ENCODE measurements at places on chromosomes 5 and 9.

DNA sequence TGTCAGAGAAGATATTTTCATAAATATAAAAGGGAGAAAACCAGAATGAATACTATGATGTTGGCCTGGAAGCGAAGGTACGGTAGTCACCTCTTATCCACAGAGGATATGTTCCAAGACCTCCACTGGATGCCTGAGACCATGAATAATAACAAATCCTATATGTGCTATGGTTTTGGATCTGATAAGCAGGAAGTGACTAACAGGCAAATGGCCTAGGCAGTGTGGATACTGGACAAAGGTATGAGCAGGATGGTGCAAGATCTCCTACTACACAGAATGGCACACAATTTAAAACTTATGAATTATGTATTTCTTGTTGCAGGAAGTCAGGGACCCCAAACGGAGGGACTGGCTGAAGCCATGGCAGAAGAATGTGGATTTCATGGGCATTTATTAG lies 48.2 kb downstream of the ADAMTS12 start:
- no peak for DNase-seq

- no peak for DNase-seq
Measured at GRCh38 chr9:71929223-71929622, 17.8 kb downstream of the C9orf85 start.

GRCh38 chr5:125987677-125988255 lies 435.4 kb upstream of the GRAMD2B start:
- DNase-seq: no peak

GRCh38 chr9:33125461-33125860 lies 41.7 kb downstream of the B4GALT1 start:
- DNase-seq: no peak

- DNase-seq: no peak
Measured at GRCh38 chr5:120730214-120730613, 266.1 kb downstream of the PRR16 start.

GRCh38 chr5:113295111-113295539 lies 139.7 kb downstream of the TSSK1B start:
- DNase-seq: no peak

GRCh38 chr9:11158063-11158462 lies 545.3 kb upstream of the PTPRD start:
- DNase-seq: no peak

- no peak for DNase-seq
Measured at GRCh38 chr9:123511326-123512277, 155.6 kb downstream of the CRB2 start.

DNA sequence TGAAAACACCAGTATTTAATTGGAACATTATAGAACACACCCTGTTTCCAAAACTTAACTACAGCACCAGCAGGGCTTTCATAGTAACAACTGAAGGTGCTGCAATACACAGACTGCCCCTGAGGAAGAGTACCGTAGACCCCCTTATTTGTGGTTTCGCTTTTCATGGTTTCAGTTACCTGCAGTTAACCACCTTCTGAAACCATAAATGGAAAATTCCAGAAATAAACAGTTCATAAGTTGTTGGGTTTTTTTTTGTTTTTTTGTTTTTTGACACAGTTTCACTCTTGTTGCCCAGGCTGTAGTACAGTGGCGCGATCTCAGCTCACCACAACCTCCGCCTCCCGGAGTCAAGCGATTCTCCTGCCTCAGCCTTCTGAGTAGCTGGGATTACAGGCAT lies 9.5 kb upstream of the GLDC start:
- DNase-seq: no peak

- DNase-seq: no peak
Measured at GRCh38 chr9:136700304-136700703, 12.1 kb upstream of the DIPK1B start.

DNA sequence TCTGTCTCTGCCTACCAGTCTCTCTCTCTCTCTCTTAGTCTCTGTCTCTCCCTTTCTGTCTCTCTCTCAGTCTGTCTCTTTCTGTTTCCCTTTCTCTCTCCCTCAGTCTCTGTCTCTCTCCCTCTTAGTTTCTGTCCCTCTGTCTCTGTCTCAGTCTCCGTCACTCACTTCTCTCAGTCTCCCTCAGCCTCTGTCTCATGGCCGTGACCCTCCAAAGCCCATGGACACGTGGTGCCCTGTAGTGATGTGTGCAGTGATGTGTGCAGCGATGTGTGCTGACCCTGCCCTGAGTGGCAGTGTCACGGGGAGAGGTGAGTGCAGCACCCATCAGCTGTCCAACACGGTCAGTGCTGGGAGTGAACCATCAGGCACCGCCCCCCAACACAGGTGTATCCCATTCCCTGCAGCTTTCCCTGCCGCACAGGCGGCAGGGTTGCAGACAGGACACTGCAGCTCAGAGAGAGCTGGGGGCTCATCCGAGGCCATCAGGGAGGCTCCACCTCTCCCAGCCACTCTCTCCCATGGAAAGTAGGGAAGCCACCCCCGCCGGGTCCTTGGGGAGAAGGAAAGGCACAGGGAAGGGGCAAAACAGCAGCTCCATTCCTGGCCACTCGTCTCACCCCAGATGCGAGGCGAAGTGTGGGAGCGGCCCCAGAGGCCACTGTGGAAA lies 794 bp upstream of the LRRC14B start:
- DNase-seq: no peak

DNA sequence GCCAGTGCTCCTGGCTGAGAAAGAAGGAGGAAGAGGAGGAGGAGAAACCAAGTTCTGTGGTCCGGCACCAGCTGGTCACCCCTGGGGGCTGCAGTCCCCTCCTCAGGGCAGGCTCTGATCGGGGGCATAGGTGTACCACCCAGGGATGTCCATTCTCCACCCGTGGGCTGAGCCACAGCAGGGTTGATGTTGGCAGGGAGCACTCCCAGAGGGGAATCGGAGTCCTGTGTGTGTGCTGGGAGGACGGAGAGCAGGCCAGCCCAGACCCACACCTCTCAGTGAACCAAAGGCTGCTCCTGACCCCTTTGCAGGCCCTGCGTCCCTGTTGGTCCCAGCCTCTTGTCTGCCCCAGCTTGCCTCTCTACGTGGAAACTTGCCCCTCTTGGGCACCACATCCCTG lies 4.6 kb upstream of the ADAMTSL2 start:
- no peak for DNase-seq

DNA sequence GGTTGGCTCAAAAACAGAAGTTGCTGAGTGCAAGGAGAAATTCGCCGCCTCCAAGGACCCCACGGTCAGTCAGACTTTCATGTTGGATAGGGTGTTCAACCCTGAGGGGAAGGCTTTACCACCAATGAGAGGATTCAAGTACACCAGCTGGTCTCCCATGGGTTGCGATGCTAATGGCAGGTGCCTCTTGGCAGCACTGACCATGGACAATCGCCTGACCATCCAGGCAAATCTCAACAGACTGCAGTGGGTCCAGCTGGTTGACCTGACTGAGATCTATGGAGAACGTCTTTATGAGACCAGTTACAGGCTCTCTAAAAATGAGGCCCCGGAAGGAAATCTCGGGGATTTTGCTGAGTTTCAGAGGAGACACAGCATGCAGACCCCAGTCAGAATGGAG lies 7.7 kb downstream of the GTF3C4 start:
- DNase-seq: no peak

DNA sequence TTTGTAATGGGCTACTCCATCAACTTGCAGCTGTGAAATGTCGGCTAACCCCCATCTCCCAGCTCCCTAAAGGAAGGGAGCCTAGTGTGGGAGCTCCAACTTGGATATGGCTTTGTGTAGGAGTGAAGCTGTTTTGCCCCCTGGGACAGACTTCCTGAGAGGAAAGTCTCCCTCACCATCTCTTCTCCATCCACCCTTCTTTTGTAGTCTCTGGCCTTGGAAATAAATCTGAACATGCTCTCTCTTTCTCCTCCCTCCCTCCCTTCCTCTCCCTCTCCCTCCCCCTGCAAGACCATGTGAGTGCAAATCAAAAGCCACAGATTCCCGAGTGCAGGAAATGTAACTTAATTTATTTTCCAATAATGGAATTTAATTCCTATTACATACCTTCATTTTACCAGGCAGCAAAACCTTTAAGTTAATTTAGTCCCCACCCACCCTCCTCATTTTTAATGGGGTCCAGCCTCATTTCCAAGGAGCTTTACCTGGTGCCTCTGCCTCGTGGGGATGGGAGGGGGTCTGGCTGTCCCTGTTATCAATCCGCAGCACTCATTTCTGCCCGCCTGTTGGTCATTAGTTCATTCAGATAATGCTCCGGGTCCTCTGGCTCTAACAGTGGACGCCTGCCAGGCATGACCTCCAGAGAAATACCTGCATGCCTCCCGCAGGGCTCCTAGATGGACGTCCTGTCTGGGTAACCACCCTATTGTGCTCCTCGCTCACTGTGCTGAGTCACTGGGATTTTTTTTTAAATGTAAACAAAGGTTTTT lies 122.9 kb upstream of the TAF11L2 start:
- no peak for DNase-seq

DNA sequence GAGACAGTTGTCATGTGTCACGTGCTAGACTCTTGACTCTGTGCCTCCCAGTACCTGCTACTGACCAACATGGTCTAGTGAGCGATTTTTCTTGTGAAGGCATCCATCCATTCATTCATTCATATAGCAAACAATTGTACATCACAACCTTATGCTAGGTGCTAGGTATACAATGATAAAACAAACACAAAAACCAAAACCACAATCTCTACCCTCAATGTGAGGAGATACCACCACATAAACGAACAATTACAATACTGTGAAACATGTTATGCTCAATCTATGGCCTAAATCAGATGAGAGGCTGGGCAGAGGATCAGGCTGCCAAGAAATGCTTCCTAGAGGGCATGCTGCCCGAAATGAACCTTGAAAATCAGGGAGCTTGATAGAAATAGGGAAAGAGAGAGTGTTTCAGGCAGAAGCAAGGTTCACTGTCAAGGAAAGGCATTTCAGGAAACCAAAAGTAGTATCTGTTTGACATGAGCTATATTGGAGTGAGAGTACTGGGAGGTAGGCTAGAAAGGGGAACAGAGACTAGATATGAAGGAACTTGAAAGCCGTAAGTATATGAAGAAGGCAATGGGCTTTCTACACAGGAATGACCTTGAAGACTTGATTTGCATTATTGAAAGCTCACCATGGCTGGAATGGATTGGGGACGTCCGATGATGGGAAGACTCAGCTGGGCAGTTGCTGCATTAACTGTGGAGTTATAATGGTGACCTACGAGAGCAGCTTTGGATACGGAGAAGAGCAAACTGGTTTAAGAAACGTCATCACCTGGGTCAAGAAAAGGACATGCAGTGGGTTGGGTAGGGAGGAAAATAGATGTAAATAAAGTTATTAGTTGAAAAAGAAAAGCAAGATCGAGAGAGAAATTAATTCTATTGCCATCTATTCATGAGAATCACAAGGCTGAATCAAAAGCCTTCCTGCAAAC lies 90.1 kb downstream of the THBS4 start:
- no peak for DNase-seq

GRCh38 chr9:98708933-98709911 lies at the start of gene GABBR2:
GABBR2 (minus strand) TSS chr9:98708935; CDS start chr9:98708737, 198 bp downstream.
- DNase-seq: no peak

DNA sequence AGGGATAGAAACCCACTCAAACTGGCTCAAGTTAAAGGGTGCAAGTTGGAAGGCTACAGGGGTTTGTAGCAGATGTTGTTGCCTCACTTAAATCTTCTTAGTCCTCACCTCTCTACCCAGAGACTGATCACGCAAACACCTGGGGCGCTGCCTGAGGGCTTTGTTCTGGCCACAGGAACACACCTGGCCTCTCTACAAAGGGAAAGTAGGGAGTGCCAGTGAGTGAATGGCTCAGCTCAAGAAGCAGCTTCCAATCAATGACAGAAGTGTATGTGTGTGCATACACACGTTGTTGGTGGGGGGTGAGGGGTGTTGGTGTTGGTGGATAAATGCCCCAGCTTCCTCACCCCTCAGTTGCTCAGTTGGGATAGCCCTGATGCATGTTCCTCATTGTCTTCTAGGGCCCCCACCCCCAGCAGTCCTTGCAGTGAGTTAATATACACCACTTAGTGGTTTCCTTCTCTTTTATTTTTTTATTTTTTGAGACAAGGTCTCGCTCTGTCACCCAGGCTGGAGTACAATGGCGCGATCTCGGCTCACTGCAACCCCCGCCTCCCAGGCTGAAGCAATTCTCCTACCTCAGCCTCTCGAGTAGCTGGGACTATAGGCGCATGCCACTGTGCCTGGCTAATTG lies 30.6 kb upstream of the CTNNA1 start:
- DNase-seq: no peak

DNA sequence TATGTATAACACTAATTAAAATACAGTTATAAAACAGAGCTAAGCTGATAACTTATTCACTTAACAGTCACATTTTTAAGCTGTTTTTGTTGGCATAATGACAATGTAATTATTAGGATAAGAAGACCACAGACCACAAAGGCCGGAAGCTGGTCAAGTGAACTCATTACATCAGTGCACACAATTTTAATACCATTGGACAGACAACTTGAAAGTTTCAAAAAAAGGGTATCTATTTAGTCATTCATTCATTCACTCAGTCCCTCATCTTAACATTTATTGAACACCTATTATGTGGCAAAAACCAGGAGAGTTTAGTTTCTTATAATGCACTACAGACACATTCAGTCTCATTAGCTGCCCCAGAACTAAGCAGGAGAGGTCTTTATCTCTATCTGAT lies 11.6 kb downstream of the ERP44 start:
- no peak for DNase-seq

- peak; percentile 40 for DNase-seq
Measured at GRCh38 chr9:21801683-21802417, 586 bp upstream of the MTAP start.

GRCh38 chr9:110975969-110976368 lies 62.3 kb downstream of the LPAR1 start:
- no peak for DNase-seq

DNA sequence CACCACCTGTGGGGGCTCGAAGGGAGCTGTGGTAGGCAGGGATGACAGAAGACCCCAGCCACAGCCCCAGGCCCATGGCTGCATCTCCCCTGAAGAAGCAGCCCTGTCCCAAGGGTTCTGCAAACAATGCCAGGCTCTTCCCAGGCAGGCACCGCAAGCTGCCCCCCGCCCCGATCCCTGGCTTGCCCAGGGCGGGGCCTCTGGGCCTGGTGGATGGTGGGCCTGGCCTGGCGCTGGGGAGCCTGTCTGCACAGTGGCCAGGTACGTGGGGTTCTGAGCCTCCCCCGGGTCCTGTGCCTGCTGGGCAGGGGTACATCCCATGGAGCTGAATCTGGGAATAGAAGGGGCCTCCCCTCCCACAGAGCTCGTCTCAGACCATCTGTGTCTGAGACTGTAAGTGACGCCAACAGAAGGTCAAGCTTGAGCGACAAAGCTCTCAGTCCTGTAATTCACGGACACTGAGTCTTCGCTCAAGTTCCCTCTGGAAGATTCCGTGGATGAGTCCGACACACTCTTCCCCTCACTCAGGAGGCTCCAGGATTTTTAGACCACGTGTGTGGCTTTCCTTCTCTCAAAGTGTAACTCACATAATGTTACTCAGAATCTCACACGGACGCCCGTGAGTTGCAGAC lies 4.4 kb upstream of the SLC12A7 start:
- DNase-seq: no peak

DNA sequence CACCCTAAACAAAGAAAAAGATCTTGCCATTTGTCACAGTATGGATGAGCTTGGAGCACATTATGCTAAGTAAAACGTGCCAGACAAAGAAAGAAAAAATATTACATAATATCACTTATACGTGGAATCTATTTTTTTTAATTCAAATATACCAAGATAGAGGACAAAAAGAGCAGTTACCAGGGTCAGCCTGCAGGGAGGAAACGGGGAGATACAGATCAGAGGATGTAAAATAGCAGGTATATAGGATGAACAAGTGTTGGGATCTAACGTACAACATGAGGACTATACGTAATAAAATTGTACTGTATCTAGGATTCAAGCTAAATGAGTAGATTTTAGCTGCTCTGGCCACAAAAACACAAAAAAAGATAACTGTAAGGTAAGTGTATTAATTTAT lies 247.5 kb downstream of the TMEM161B start:
- DNase-seq: no peak

- DNase-seq: no peak
Measured at GRCh38 chr9:124040935-124041816, 29.6 kb downstream of the LHX2 start.
